Vagina (tissue), 2 donors: ENCODE measurements at places on chromosomes 4 and X.

DNA sequence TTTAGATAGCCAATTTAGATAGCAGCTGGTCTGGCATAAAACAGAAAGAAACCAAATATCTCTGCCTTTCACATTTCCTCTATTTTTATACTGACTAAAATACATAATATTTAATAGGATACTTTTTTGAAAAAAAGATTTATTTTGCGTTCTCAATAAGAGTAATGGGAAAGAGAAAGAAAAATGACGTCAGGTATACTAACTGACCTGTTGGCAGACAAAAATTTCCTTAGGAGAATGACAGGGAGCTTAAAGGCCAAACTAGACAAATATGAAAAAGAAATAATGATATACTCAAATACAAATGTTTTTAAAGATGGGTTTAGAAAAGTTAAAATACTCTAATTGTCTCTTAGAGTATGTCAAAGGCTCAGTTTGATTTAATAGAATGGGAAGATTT is 309.4 kb upstream of the ADGRL3 start:
- no peak overlapping the region for H3K4me3 ChIP-seq
- no peak for DNase-seq
- no peaks in the 10 kb centered on the region for H3K4me1 ChIP-seq
- H3K27ac ChIP-seq, result no peak overlapping the region
- H3K27me3 ChIP-seq, result no peaks in the 10 kb centered on the region

GRCh38 chr4:113646442-113646822 is 115.1 kb downstream of the CAMK2D start:
- no peak overlapping the region for H3K4me3 ChIP-seq
- H3K36me3 ChIP-seq, result no peaks in the 10 kb centered on the region
- H3K4me1 ChIP-seq, result peaks cover 19% of the 10 kb centered on the region
- no peak for DNase-seq

DNA sequence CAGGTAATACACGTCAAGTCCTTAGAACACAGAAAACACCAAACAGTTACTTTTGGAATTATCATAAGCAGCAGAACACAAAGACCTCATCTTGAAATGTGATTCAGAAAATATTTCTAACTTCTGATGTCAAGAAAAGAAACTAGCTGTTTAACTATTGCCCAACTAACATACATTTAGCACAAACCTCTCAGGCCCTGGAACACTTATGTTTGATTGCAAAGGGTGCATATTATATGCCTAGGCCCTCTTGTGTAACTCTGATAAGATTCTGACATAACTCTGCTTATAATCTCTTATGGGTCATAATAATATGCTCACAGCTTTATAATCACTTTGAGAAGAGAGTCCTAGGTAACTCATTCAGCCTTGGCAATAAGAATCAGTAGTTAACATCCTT is 62.6 kb downstream of the TBC1D9 start:
- H3K4me3 ChIP-seq, result no peak overlapping the region
- no peak for DNase-seq
- peaks cover 13% of the 10 kb centered on the region for H3K4me1 ChIP-seq
- no peak overlapping the region for H3K27ac ChIP-seq
- H3K36me3 ChIP-seq, result no peaks in the 10 kb centered on the region

DNA sequence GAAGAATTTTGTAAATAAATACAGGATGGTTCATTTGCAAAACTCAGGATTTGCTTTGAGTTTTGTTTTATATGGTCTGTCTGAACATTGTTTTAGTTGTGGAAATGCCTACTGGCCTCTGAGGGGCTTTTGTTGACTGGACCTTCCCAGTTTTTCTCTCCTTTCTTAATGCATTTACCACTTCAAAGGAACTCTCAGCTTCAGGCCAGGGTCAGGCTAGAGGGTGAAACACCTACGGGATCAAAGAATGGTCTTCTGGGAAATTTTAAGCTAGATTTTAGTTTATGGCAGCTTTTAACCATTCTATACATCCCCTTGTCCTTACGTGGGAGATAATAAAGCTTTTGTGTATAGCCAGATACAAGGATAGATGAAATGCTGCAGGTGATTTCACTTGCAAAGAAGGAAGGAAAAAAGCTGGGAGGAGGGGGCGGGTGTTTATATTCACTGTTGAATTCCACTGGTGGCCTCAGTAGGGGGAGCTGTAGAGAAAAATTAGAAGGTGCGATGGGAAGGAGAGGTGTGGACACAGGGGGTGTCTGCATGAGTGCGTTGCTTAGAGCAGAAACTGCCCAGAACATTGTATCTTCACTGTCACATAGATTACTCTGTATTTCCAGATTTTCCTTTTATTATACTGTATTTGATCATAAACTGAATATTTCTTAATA is 151.8 kb downstream of the TSPAN5 start:
- no peak overlapping the region for H3K27ac ChIP-seq
- H3K4me1 ChIP-seq, result peaks cover 26% of the 10 kb centered on the region
- H3K4me3 ChIP-seq, result no peak overlapping the region
- no peaks in the 10 kb centered on the region for H3K36me3 ChIP-seq
- DNase-seq, result no peak

DNA sequence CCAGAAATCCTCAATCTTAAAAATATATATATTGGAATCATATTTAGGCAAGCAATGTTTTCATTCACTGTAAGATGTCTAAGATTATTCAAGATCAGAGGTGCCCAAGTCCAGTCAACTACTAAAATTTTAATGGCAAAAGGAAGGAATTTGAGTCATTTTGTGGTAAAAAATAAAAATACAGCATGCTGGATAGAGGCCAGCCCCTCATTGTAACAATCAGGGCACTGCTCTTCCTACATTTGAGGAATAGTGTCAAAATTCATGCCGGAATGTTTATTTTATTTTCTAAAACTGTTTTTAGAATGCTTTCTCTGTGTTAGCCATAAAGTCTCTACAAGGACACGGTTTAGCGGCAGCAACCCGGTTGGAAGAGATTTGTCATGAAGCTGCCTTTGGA is 49.9 kb upstream of the SRD5A3 start:
- no peaks in the 10 kb centered on the region for H3K27me3 ChIP-seq

DNA sequence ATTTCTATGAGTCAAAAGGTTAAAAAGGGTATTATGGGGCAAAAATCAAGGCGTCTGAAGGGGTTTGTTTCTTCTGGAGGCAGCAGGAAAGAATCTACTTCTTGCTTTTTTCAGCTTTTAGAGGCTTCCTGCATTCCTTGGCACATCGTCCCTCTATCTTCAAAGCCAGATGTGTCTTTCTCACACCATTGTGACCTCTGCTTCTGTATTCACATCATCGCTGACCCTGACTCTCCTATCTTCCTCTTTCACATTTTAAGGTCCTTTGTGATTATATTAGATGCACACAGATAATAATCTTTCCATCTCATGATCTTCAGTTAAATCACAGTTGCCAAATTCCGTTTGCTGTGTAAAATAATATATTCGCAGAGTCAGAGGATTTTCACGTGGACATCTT is 112.7 kb downstream of the PPP4R3C start:
- H3K27ac ChIP-seq, result no peak overlapping the region
- H3K4me1 ChIP-seq, result no peaks in the 10 kb centered on the region
- no peak for DNase-seq
- H3K27me3 ChIP-seq, result no peaks in the 10 kb centered on the region

- peak overlapping the region; percentile 39 for H3K4me3 ChIP-seq
- H3K36me3 ChIP-seq, result no peaks in the 10 kb centered on the region
- H3K27me3 ChIP-seq, result no peaks in the 10 kb centered on the region
- H3K4me1 ChIP-seq, result peaks cover 28% of the 10 kb centered on the region
Measured at GRCh38 chr4:183987987-183988392, 82.9 kb downstream of the STOX2 start.

- H3K27me3 ChIP-seq, result no peaks in the 10 kb centered on the region
- no peak overlapping the region for H3K27ac ChIP-seq
- no peaks in the 10 kb centered on the region for H3K4me1 ChIP-seq
Measured at GRCh38 chr4:75229806-75230570, 284.2 kb downstream of the RCHY1 start.

GRCh38 chrX:46599051-46599560 is 25.5 kb downstream of the CHST7 start:
- no peaks in the 10 kb centered on the region for H3K4me1 ChIP-seq
- no peak overlapping the region for H3K27ac ChIP-seq
- H3K4me3 ChIP-seq, result no peak overlapping the region
- DNase-seq, result no peak

DNA sequence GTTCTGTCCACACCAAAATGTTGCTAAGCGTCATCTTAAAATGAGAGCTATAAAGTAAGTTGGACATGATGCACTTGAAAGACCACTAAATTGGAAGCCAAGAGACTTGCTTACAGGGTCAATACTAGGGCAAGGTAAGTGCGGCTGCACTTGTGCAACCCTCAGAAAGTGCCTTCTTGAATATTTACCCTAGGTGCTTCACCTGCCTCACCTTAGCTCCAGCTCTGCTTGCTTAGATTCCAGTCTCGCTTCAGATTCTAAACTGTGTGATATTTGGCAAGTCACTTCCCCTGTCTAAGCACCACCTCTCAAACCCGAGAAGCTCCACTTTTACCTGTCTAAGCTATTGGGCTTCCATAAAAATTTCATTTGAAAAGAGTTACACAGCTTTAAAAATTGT is 136.5 kb downstream of the GRIA3 start:
- H3K27ac ChIP-seq, result no peak overlapping the region
- no peaks in the 10 kb centered on the region for H3K27me3 ChIP-seq
- no peaks in the 10 kb centered on the region for H3K36me3 ChIP-seq
- DNase-seq, result no peak
- no peak overlapping the region for H3K4me3 ChIP-seq

GRCh38 chr4:30413915-30414314 is 306.3 kb upstream of the PCDH7 start:
- no peaks in the 10 kb centered on the region for H3K4me1 ChIP-seq
- H3K4me3 ChIP-seq, result no peak overlapping the region
- no peaks in the 10 kb centered on the region for H3K36me3 ChIP-seq
- H3K27me3 ChIP-seq, result no peaks in the 10 kb centered on the region
- H3K27ac ChIP-seq, result no peak overlapping the region

GRCh38 chr4:181745933-181746625 is 497.1 kb upstream of the TENM3 start:
- H3K4me1 ChIP-seq, result no peaks in the 10 kb centered on the region
- no peak for DNase-seq
- no peak overlapping the region for H3K4me3 ChIP-seq
- H3K36me3 ChIP-seq, result no peaks in the 10 kb centered on the region

- no peaks in the 10 kb centered on the region for H3K27me3 ChIP-seq
- no peaks in the 10 kb centered on the region for H3K4me1 ChIP-seq
- DNase-seq, result no peak
- H3K36me3 ChIP-seq, result no peaks in the 10 kb centered on the region
Measured at GRCh38 chrX:48864210-48864609, 28.8 kb upstream of the PCSK1N start.

DNA sequence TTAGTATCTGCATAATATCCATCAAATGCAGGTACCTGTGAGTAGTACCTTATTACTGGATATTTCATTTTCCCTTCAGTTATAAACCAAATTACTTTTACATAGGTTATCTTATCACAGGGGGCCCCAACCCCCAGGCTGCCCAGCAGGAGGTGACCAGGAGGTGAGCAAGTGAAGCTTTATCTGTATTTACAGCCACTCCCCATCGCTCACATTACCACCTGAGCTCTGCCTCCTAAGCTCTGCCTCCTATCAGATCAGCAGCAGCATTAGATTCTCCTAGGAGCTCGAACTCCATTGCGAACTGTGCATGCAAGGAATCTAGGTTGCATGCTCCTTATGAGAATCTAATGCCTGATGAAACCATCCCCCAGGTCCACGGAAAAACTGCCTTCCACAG is 6.3 kb downstream of the PRSS12 start:
- no peak overlapping the region for H3K27ac ChIP-seq
- H3K27me3 ChIP-seq, result no peaks in the 10 kb centered on the region
- no peaks in the 10 kb centered on the region for H3K36me3 ChIP-seq
- no peaks in the 10 kb centered on the region for H3K4me1 ChIP-seq

GRCh38 chr4:10164877-10165283 is 48.3 kb upstream of the WDR1 start:
- no peaks in the 10 kb centered on the region for H3K4me1 ChIP-seq
- H3K36me3 ChIP-seq, result no peaks in the 10 kb centered on the region
- no peaks in the 10 kb centered on the region for H3K27me3 ChIP-seq

DNA sequence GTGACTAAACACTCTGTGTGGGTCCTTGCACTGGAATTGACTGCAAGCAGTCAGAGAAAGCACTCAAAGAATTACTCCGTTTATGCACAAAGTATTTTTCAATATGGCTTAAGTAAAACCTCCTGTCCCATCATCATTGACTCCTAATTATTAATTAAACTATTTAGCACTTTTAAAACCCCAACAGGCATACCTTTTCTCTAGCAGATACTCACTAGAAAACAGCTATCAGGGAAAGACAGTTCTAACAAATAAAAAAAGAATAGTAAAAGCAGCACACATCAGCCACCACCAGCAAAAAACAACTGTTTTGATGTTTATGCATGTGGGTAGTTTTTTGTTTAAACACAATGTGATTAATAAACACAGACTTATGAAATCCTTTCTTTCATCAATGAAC is 66.2 kb upstream of the GYPA start:
- H3K27me3 ChIP-seq, result no peaks in the 10 kb centered on the region
- H3K4me3 ChIP-seq, result no peak overlapping the region
- no peaks in the 10 kb centered on the region for H3K4me1 ChIP-seq

- H3K27ac ChIP-seq, result no peak overlapping the region
- H3K36me3 ChIP-seq, result no peaks in the 10 kb centered on the region
- H3K4me3 ChIP-seq, result no peak overlapping the region
- DNase-seq, result no peak
- no peaks in the 10 kb centered on the region for H3K27me3 ChIP-seq
Measured at GRCh38 chr4:67593741-67594175, 35.2 kb downstream of the STAP1 start.

- H3K4me3 ChIP-seq, result no peak overlapping the region
- no peaks in the 10 kb centered on the region for H3K27me3 ChIP-seq
- no peak overlapping the region for H3K27ac ChIP-seq
- no peak for DNase-seq
- H3K36me3 ChIP-seq, result no peaks in the 10 kb centered on the region
Measured at GRCh38 chrX:9577555-9577954, 112.7 kb downstream of the TBL1X start.
